ENCODE measurements at places on chromosomes 7 and 10.

DNA sequence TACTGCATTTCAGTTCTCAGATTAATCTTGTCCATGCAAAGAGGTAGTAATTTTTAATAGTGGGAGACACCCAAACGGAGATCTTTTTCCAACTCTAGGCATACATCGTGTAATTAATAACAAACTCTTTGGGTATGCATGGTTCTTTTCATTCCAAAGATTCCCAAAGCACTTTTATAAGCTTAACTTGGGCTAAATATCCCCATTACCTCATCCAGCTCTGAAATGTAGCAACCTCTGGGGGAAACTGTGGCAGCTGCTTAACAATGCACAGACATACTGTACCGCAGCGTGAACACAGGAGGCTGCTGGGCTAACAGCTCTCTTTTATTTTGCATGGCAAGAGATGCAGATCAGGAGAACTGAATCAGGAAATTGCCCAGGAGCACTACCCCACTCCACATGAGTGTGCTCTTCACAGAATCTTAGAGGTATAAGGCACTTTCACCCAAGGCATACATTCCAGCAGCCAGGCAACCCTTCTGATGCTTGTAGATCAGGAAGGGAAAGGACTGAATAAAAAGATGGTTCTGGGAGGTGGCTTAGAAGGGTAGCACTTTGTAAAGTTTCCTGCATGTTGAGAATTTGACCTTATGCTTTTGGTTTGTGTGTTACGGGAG lies 114.4 kb upstream of the GLI3 start:
- DNase-seq: no peak

DNA sequence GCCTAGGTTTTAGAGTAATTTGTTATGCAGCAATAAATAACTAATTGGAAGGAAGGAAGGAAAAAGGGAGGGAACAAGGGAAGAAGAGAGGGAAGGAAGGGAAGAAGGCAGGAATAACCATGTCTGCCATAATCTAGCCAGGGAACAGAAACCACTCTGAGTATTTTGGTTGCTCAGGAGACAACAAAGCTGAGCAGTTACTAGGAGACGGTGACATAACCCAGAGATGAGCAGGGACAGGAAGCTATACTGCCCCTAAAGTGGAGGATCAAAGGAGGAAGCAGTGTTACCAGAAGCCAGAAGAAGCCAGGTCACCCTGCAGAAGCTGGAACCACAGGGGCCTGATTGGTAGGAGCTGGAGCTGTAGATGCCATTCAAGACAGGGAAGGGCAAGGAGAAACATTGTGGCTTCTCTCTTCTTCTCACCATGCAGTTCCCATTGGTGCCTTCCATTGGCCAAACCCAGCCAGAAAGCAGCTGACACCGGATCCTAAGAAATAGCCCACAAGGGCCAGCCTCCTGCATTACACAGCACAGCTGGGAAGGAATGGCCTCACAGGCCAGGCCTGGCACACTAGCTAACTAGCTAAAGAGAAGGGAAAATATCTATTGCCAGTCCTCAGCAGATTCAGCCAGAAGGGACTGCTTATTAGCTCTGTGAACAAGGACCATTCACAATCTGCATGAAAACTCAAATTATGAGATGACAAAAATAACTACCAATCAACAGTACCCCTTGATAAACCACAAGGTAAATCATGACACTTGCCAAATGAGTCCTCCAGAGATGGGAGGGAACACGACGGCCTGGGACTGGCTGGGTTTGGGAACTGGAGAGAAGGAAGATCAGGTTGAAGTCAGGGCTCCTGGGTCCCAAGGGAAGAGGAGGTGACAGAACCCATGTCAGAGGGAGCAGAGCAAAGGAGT lies 184.5 kb upstream of the NFE2L3 start:
- DNase-seq: peak; percentile 6

GRCh38 chr7:28005847-28006231 lies 174.8 kb downstream of the JAZF1 start:
- no peak for DNase-seq

DNA sequence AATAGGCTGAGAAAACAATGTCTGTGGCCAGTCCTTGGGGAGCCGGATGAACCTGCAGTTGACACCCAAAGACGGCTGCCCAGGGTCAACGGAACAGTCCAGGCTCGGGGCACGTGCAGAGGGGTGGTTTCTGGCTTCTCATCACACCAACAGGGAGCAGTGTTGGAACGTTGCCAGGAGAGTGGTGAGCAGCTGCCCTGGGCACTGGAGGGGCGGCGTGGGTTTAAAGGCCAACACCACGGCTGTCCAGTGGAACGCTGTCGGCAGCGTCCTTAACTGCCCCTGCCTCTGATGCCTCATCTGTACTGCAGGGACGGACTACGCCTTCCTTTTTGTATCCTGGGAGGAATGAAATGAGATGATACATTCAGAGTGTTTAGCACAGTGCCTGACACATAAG lies 19.8 kb downstream of the JCAD start:
- no peak for DNase-seq
